ENCODE measurements at places on chromosomes 7 and 10.

DNA sequence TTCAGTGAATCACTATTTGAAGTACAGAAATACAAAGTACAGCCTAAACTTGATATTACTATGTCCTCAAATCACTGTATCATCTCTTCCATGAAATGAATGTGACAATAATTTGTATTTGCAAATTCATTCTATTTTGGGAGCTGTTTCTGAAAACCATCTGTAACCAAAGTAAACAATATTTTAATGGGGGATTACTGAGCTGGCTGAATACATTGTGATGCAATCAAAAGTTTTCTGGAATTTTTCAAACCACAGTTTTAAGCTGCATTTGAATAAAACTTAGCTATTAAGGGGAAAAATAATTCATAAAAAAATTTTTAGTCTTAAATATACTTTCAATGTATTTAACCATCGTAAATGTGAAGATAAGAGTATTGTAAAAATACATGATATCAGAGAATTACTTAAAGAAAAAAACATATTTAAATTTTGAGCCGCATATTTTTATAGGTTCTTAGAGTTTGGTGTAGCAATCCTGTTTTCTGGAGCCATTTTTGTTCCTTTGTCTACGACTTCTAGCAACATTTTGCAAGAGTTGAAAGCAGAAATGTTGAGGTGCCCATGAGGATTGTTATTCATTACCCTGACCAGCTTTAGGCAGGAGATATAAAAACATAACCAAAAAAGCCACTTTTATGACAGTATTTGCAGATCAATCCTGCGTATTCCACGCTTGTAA is 45.9 kb upstream of the AGMO start:
- DNase-seq, result no peak

- no peak for DNase-seq
Observed at GRCh38 chr7:128174386-128174785, 66.7 kb upstream of the LEP start.

- no peak for DNase-seq
Observed at GRCh38 chr7:149302222-149302621, 40.2 kb downstream of the ZNF783 start.

- DNase-seq, result no peak
Observed at GRCh38 chr7:14691034-14691433, 211.5 kb downstream of the DGKB start.

- no peak for DNase-seq
Observed at GRCh38 chr7:149733924-149734790, 39.2 kb downstream of the ZNF467 start.

GRCh38 chr7:102223184-102223583 is 63.5 kb upstream of the SH2B2 start:
- no peak for DNase-seq

DNA sequence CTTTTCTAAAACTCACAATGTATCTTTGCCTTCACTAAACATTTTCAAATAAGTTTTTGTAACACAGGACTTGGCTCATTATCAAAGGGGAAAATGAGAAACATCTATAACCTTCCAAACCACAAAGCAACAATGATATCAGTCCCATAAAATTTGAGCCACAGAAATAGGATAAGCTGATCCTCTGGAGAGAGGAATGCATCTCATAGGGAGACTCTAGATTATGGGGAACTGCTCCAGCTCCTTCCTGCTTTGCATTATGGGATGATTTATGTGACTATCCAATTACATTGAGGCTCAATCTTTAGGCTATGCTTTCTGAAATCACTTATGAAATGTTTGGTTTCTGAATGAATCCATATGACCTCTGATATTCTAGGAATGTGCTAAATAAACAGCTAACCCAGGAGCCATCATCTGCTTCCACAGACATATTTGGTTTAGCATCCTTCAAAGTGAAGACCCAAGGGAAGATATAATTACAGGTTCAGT is 70.4 kb downstream of the CUBN start:
- peak; percentile 66 for DNase-seq

- DNase-seq, result no peak
Observed at GRCh38 chr7:139830782-139831501, 1.9 kb downstream of the TBXAS1 start.

All from amniotic stem cell (primary cell).